ENCODE measurements at places on chromosomes 1 and 21.

- DNase-seq, result no peak
Measured at GRCh38 chr1:33338048-33338439, 17.1 kb upstream of the A3GALT2 start.

GRCh38 chr1:66490816-66491215 is 43.1 kb upstream of the SGIP1 start:
- DNase-seq, result no peak

GRCh38 chr1:81237473-81238089 is 563.2 kb upstream of the ADGRL2 start:
- DNase-seq, result no peak

GRCh38 chr21:38268864-38269575 is 12.2 kb downstream of the KCNJ15 start:
- no peak for DNase-seq

GRCh38 chr1:44293761-44294315 is 61.2 kb downstream of the ERI3 start:
- no peak for DNase-seq

GRCh38 chr1:12162459-12163137 is 4.2 kb upstream of the TNFRSF1B start:
- no peak for DNase-seq
